ENCODE measurements at places on chromosomes 1 and 21. TPM values are rescaled to one million over a fixed set of nuclear protein-coding genes. Genes with fewer than 3 reads are reported as not detected.

DNA sequence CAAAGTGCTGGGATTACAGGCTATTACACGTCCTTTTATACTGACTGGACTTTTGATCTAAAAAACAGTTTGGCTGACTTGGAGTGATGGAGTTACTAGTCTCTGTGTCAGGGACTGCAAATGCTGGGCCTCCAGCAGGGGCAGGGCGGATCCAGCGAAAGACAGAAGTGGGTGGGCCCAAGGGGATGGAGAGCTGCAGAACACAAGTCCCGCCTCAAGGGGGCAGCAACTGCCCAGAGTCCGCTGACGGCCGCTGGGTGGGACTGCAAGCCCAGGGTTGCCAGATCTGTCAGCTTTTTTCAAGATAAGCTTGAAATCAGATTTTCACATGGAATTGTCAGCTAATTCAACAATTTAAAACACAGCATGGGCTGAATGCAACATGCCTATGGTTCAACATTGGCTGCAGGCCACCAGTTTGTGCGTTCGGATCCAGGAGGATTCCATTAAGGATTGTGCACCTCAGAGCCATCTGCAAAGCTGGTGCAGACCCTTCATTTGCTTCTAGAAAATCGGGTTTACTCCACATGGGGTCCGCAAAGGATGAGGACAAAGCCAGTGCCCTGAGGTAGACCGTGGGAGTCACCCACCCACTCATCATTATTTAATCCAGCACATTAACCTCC, 10.7 kb downstream of the STMN1 start:
- peak; percentile 88 for DNase-seq

GRCh38 chr1:9559673-9560072, 20.4 kb downstream of the SLC25A33 start:
- no peak for DNase-seq

DNA sequence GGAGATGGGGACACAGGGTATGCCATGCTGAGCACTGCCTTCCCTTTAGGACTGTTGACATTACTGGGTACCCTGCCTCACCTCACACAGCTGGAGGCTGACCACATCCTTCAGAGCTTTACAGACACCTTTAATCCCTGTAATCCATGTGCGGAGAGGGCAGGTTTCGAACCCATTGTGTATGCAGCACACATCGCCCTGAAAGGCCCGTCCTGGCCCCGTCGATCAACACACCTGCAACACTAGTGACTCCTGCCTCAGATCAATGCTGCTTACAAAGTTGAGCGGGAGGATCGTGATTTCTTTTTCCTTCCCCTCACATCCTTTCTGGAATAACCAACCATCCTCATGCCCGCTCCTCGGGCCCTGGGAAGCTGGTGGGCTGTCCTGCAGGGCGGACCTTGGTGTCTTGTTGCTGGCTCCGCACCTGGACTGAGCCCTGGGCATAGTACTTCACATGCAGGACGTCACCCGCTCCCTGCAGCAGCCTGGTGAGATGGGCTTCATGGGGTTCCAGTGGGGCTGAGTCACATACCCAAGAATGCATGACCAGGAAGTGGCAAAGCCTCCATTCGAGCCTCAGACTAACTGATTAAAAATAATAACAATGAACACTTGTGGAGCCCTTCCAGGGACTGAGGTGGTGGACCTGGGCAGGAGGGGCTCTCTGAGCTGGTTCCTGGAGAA, 403.6 kb downstream of the PTPRU start:
- no peak for DNase-seq

DNA sequence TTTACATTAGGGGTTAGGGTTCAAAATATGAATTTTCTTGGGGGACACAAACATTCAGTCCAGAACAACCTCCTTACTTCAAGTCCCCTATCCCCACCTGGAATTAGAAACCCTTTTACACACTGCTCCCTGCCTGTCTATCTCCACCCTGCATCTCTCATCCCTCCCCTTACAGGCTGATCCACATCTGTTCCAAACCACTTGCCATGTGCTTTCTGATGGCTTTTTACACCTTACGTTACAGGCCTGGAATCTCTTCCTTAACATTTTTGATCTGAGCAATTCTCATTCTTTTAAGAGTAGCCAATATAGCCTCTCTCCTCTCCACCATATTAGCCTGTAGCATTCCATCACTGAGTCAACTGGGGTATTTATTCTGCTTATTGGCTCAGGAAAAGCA, 122.0 kb downstream of the PTBP2 start:
- DNase-seq, result no peak

DNA sequence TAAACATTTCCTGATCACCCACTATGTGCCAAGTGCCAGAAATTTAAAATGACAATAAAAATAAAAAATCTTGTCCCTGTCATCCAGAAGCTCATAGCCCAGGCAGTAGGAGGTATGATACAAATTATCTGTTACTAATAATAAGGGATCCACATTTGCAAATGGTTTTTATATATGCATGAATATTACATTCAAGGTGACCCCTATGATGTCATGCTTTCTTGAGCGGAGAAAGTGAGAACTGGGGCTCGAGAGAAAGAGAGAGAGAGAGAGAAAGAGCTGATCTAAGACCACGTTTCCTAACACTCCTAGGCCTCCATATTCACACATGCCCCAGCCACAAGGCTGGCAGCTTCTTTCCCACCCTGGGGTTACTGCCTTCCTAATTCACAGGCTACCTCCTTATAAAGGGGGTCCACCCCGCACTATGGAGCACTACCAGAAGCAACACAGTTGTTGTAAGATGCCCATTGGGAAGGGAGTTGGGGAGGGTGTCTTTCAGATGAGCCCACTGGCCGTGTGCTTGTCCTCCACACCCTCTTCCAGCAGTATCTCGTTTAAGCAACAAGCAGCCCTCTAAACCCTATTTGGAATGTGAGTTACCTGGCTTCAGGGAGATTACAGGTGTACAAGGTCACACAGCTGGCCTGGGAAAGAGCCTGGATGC, 28.8 kb upstream of the LRRN2 start:
- DNase-seq, result no peak

GRCh38 chr1:238196516-238196915, 305.8 kb upstream of the ZP4 start:
- no peak for DNase-seq

- no peak for DNase-seq
Measured at GRCh38 chr1:117169871-117170596, 40.7 kb downstream of the VTCN1 start.

- DNase-seq, result no peak
Measured at GRCh38 chr1:69076631-69077030, 491.1 kb upstream of the LRRC7 start.

GRCh38 chr1:241332987-241333386, 24.0 kb downstream of the RGS7 start:
- no peak for DNase-seq

DNA sequence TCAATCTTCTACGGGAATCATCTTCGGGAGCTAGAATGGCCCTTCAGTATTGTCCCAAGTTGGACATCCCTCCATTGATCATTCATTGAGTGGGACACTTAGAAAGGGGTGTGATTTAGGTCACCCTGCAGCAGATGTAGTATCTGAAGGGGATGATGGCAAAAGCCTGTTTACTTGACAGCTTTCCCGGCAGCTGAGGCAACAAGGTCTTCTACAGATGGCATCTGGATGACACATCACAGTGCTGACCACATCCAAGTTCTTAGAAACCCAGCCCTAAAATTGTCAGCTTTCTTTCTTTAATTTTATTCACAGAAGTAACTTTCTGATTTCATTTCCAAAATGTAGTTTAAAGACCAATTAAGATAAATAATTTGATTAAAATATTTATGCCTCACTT, 150.3 kb downstream of the AMY1C start:
- no peak for DNase-seq

DNA sequence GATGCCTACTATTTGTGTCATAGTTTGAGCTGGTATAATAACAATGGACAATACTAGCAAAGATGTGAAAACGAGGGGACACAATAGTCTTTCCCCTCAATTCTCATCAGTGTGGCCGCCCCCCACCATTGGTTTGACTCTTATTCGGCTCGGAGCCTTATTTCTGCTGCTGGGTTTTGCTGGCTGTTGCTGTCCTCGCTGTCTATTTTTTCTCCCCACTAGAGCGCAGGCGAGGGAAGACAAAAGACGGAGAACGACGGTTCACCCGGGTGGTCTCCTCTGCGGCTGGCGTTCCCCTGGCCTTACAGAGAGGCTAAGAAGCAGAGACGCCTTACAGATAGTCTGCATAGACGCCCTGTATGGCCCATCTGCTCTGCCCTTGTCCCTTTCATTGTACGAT, 19.4 kb downstream of the CLIC6 start:
- DNase-seq, result no peak

DNA sequence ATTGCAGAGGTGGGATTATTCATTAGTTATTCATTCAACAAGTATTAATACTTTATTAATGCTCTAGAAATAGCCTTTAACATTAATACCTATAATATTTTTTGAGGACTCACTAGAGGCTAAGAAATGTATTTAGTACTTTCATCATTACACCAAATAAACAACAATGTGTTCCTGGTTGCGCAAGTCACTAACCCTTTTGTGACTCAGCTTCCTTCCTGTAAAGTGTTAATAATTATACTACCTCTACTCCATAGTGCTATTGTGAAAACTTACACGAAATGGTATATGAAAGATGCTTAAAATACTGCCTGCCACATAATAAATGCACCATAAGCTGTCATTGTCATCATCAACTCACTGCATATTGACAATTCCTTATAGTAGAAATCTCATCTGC, 431.0 kb downstream of the DPYD start:
- no peak for DNase-seq

GRCh38 chr1:17066361-17067068, 12.7 kb upstream of the SDHB start:
- no peak for DNase-seq

DNA sequence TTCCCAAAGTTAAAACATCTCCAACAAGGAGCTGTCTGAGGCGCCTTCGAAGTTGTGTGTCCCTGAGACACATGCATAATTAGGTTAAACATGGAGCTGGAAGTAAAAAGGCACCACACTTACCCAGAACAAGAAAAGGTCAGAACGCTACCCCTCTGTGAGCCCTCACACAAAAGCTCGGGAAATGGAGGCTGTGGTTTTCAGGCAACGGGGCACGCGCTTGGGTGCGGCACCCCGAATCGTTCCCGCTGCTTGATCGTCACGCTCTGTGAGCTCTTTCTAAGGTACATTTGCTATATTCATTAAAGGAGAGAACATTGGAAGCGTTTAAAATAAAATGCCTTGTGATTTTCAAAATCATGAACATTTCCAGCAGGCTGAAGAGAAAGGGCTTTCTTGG, 12.5 kb downstream of the CAPN8 start:
- no peak for DNase-seq

GRCh38 chr1:221279146-221279545, 399.9 kb downstream of the HLX start:
- no peak for DNase-seq

DNA sequence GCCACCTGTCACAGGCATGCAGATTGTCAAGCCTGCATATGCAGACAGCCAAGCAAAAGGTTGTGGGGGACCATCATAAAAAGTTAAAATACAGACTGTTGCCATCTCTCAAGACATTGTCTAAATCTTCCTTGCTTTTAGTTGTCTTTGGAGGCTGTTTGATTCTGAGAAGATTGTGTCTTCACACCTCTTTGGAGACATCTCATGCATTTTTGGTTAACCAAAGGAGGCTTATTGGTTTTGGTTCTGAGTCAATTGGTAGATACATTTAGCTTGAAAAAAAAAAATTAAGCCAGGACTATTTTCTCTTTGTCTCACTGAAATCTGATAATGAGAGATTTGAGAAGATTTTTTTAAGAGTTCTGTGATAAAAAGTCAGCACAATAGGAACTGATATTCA, 217.6 kb downstream of the LYPLAL1 start:
- no peak for DNase-seq

- DNase-seq, result no peak
Measured at GRCh38 chr1:196063294-196063693, 544.9 kb downstream of the KCNT2 start.

DNA sequence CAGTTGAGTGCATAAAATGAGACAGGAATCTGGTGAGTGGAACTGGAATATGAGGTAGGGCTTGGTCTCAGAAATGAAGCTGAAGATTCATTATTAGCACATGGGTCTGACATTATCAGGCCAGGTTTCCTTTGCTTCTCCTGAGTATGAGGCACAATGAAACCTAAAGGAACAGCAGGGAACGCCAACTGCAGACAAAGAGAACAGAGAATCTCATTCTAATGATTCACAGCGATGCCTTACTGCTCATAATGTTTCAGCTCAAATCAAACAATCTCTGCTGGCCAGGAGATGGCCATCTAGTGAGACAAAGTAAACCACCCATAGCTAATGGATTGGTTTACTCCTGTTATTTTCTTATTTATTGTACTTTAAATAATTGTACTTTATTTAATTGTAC, 133.5 kb downstream of the C1orf21 start:
- DNase-seq, result no peak

DNA sequence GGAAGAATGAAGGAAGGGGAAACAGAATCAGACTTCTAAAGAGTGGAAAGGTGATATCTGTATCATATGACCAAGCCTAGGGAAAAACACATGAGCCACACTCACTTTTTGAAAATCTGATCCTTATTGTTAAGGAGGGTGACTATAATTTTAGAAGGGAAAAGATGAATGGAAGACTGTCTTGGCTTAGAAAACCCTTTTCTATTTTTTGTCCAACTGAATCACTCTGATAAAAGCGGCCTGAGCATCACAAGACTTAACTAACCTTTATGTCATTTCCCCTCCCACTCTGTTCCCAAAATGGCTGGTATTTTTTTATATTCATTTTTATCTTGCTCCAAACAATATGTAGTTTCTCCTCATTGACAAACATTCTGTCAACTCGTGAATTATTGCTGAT, 169.8 kb downstream of the C1orf21 start:
- no peak for DNase-seq

DNA sequence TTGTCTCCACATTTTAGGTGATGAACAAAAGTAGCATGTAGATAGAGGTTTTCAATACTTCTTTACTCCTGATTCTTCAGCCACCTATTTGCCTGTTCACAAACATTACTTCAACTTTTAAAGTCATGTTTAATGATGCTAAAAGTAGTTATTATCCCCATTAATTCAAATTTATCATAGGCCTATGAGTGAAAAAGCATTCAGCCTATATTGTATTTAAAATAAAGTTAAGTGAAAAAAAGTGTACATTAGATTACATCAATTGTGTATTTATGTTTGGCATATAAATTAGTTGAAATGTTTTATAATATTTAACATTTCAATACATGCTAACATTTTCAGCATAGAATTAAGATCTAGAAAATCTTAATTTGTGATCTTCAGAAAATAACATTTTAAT, 10.5 kb downstream of the CDKN2C start:
- no peak for DNase-seq

PCP4L1 gene
- total RNA-seq, result not detected

VHLL gene
- total RNA-seq, result not detected

NEGR1 gene
- 0.03 TPM for total RNA-seq

LEFTY1 gene
- total RNA-seq, result not detected

CD1C gene
- total RNA-seq, result 0.39 TPM

ASB17 gene
- total RNA-seq, result not detected

RHCE gene
- total RNA-seq, result 1.1 TPM

ANKRD65 gene
- total RNA-seq, result not detected

FRRS1 gene
- 0.33 TPM for total RNA-seq

RGS1 gene
- 428 TPM for total RNA-seq

CFAP45 gene
- total RNA-seq, result 9.0 TPM

ERVH48-1 gene
- total RNA-seq, result 1.1 TPM
